Mucosa of descending colon (tissue), 3 donors: ENCODE measurements at places on chromosomes 4 and X. TPM values are rescaled to one million over a fixed set of nuclear protein-coding genes. Genes with fewer than 3 reads are reported as not detected.

XK gene
- total RNA-seq: 34.7 TPM

GRCh38 chr4:114085611-114086345, 106.3 kb upstream of the ARSJ start:
- no peak for DNase-seq

DBET gene
- total RNA-seq: not detected

CLNK gene
- 0.27 TPM for total RNA-seq

DNA sequence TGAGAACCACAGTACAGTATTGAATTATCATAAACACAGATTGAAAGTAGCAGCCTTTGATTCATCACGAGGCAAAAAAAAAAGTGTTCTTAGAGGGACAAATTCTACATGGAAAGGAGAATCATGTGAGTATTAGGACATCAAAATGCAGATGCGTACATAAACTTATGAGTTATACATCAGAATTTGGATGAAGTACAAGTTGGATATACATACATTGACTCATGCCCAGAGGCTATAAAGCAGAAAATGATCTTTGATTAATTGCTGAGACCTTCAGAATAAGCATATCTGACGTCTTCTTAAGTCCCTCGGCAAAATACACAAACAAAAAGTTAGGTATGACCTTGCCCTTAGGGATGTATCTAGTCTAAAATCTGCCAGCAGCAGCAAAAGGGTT, 206.4 kb downstream of the LDB2 start:
- no peak for DNase-seq

- no peak for DNase-seq
Measured at GRCh38 chr4:101475246-101475645, 127.9 kb upstream of the PPP3CA start.
